ENCODE measurements at places on chromosomes 12 and 14.

DNA sequence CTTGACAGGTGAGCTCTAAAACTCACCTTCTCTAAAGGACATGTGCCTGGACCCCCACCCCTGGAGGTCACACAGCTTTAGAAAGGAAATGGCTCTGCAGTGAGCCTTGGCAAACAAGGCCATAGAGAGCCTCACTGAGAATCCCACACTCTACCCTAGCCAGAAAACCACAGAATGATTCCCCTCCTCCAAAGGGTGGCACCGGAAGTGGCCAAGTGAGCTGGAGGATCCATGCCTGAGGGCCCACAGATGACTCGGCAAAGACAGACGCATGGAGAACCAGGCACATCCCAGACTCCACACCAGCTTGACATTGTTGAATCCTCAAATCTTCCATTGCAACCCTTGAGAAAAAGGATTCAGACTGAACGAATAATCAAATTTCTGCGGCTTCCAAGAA is 54.2 kb upstream of the PTHLH start:
- no peak for DNase-seq

- DNase-seq: no peak
These were observed 58.1 kb upstream of the RMST start for GRCh38 chr12:97404543-97404942.

- DNase-seq: no peak
These were observed 613.8 kb downstream of the KCNH5 start for GRCh38 chr14:62431496-62431895.

DNA sequence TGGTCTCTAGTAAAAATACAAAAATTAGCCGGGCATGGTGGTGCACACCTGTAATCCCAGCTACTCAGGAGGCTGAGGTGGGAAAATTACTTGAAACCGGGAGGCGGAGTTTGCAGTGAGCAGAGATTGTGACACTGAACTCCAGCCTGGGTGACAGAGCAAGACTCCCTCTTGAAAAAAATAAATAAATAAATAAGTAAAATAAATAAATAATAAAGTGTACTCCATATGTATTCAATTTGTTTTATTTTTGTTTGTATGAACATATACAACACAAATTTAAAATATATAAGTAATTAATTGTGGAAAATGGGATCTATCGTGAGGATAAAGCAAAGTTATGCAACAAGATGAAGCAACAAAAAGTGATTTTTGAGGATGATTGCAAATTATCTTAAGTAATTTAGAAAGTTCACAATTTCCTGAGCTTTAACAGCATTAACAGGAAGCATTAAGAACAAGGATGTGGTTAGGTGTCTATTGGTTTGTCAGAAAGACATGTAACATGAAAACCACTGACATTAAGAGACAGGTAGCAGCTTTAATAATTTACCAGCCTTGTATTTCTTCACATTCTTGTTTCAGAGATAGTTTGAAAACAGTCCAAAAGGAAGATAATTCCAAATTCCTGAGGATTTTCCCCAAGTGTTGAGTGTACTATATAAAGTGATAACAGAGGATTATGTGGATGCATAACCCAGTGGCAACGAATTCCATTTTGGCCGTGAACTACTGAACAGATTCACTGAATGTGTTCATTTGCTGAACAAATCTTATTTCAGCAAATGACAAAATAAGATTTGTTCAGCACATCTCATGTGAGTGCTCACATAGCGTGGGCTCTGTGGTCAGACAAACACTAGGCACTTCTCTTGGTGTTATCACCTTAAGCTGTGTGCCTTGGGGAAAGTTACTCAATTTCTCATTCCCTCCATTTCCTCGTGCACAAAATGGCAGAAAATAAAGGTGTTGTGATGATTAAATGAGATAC is 68.6 kb upstream of the RESF1 start:
- DNase-seq: no peak
